ENCODE measurements at places on chromosomes 2 and 18.

GRCh38 chr2:192184349-192184748 is 10.4 kb downstream of the TMEFF2 start:
- no peak for DNase-seq

DNA sequence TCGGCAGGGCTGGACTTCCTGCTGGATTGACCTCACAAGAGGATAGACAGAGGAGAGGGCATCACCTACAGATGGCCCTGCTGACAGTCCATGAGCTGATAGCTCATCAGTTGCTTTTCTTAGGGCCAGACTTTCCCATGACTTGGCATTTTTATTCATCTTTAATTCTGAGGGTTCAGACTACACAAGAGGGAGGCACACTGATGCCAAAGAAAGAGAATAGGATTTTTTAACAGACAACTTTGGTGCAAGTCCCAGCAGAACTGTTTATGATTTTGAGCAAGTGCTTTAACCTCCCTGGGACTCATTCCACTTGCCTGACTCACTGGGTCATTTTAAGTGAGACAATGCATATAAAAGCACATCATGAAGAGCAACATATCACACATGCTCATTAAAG is 299.2 kb downstream of the INSIG2 start:
- peak; percentile 76 for DNase-seq

DNA sequence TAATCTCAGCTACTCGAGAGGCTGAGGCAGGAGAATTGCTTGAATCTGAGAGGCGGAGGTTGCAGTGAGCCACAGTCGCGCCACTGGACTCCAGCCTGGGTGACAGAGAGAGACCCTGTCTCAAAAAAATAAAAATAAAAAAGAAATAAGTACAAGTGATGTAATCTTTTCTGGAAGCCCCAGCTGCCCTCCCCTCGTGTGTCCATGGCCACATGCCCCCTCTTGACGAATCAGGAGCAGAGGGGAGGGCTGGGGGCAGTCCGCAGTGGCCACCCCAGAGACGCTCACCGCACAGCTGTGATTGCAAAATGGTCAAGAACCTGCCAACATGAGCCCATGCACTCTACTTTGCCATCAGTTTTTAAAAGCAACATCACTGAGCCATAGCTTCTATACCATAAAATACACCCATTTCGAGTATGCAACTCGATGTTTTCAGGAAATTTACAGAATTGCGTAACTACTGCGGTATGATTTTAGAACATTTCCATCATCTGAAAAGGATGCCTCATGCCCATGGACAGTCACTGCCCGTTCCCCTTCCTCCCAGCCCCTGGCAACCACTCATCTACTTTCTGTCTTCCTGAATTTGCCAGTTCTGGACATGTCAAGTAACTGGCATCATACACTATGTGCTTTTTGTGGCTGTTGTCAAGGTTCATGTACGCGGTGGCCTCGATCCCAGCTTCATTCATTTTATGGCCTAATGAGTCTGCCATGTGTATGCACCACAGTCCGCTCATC is 88.1 kb downstream of the NDUFA10 start:
- no peak for DNase-seq

DNA sequence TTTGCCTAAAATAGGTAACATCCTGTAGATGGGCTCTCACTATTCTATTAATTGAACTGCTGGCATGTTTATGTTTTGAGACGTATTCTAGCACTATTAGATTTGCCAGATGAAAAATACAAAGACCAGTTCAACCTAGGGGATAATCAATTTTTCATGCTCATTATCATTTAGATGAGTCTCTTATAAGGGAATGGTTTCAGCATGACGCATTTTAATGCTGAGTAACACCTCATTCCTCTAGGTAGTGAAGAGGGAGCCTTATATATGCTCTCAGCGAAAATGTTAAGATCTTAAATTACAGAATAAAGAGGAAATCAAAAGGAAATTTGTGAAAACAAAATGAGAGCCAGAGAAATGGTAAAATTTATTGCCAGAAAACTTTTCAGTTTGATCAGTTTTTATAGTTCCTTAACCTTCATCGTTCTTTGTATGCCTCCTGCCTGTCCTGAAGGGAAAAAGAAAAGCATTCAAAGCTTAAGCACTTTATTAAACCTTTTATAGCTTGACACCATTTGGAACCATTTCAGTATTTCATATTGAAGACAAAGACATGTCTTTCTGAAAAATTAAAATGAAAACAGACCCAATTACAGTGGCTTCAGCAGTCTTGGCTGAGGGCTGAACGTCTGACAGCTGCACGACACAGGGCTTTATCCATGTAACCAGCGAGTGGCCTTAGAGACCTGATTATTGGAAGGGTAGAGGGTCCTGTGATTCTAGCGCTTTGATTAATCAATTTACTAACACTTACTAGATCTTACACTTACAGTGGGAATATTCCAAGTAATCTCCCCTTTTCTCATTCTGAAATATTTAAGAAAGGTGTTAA is 112.8 kb downstream of the ADCYAP1 start:
- peak; percentile 76 for DNase-seq

GRCh38 chr2:180133736-180134135 is 126.6 kb upstream of the CWC22 start:
- DNase-seq = no peak
